ENCODE measurements at places on chromosomes 1 and 21. TPM values are rescaled to one million over a fixed set of nuclear protein-coding genes. Genes with fewer than 3 reads are reported as not detected.

The GJA9 gene
- polyA plus RNA-seq: 0.25 TPM

The COL16A1 gene
- 49.1 TPM for polyA plus RNA-seq

The TDRD10 gene
- polyA plus RNA-seq: 2.0 TPM

The SELL gene
- 2.8 TPM for polyA plus RNA-seq

The STIL gene
- polyA plus RNA-seq: 10.3 TPM

The DOCK7 gene
- 51.5 TPM for polyA plus RNA-seq

The C1orf185 gene
- polyA plus RNA-seq: not detected

The TMEM240 gene
- polyA plus RNA-seq: 7.7 TPM

The CNR2 gene
- 0.07 TPM for polyA plus RNA-seq
